Stimulated activated CD4-positive, alpha-beta T cell treated with anti-CD3 and anti-CD28 coated beads, Interleukin-4, amount 100 ng/mL, for 24 hours (primary cell): ENCODE measurements at places on chromosomes 7 and 10.

GRCh38 chr7:70947181-70947580 lies 184.8 kb upstream of the GALNT17 start:
- DNase-seq = no peak

GRCh38 chr7:72183835-72184234 lies 228.3 kb downstream of the CALN1 start:
- DNase-seq = no peak

DNA sequence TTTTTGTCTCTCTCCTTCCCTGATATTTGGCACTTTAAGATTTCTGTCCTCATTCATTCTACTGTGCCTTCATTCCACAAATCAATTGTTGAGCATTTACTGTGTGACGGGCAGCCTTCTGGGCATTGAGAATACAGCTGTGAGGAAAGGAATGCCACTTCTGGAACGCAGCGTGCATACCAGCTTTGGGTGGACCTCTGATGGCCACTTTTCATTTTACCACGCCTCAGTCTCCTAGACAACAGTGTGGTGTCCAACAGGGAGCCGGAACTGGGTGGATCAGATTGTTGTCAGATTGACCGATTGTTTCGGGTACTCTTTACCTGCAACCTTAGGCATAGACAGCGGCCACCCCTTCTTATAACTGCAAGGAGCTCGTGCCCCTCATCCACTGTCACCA lies 222.7 kb upstream of the DPP6 start:
- DNase-seq = no peak

DNA sequence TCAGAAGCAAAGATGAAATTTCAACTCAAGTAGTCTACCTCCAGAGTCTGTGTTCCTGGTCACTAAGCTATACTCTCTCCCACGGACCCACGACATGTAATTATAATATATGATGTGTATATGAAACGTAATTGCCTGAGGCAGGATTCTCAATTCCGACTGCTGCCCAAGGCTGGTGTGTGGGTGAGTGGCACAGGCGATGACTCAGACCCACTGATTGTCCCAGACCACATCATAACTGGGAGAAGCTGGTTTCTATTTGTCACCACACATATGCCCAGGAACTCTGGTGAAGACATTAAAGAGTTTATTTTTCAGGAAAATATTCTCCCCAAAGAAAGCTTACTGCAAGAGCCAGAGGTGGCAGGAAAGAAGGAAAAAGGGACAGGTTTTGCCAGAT lies 219.3 kb downstream of the JAZF1 start:
- DNase-seq = no peak

DNA sequence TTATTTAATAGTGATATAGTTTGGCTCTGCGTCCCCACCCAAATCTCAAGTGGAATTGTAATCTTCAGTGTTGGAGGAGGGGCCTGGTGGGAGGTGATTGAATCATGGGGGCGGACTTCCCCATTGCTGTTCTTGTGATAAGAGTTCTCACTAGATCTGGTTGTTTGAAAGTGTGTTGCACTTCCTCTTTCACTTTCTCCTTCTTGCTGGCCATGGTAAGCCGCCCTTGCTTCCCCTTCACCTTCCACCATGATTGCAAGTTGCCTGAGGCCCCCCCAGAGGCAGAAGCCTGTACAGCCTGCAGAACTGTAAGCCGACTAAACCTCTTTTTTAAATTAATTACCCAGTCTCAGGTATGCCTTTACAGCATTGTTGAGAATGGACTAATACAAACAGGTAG lies 101.4 kb downstream of the MTPAP start:
- no peak for DNase-seq

DNA sequence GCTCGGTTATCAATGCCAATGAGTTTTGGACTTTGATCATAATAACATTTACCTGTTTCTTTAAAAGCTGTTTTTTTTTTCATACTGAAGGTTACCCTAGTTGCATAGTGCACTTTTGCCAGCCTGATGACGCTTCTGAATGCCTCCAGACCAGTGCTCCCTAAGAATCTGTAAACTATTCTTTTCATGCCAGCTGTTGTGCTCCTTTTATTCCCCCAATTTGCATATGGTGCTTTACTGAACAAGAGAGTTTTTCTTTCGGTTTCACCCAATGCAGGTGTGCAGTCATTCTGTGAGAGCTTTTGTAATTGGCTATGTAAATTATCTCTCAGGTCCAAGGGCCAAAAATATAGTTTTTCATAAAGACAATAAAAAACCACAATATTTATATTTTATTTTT lies 48.1 kb upstream of the GLCCI1 start:
- peak; percentile 17 for DNase-seq

DNA sequence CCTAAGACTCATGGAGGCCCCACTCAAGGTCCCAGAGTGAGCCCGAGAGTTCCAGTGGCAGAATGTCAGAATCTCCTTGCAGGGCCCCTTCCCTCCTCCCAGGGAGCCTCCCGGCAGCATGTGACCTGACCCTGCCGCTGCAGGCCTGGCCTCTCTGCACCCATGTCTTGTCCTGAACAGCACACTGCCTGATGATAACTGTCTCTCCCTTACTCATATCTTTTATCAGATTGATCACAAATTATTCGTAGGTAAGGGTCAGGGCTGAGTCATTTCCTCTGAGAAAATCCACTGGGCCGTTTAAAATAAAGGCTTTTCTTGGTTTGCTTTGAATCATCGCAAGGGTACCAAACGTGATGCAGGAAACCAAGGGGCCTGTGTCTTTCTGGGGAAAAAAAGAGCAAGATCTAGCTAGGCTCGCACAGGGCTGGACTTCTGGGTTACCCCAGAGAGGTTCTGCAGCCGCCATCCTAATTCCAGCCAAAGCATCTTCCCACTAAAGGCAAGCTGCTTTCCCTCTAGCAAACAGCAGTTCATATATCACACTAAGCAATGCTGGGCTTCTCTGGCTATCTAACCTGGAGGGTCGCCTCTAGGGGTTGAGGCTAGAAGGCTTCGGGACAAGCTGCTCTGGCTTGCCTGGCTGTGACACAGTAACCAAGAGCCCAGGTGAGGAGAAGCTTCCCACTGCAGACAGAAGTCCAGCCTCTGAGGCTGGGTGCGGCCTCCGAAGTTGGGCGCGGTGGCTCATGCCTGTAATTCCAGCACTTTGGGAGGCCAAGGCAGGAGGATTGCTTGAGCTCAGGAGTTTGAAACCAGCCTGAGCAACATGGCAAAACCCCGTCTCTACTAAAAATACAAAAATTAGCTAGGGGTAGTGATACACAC lies 104.9 kb downstream of the SPDYE5 start:
- DNase-seq = no peak

GRCh38 chr10:51113007-51113406 lies 38.7 kb downstream of the PRKG1 start:
- DNase-seq = no peak

DNA sequence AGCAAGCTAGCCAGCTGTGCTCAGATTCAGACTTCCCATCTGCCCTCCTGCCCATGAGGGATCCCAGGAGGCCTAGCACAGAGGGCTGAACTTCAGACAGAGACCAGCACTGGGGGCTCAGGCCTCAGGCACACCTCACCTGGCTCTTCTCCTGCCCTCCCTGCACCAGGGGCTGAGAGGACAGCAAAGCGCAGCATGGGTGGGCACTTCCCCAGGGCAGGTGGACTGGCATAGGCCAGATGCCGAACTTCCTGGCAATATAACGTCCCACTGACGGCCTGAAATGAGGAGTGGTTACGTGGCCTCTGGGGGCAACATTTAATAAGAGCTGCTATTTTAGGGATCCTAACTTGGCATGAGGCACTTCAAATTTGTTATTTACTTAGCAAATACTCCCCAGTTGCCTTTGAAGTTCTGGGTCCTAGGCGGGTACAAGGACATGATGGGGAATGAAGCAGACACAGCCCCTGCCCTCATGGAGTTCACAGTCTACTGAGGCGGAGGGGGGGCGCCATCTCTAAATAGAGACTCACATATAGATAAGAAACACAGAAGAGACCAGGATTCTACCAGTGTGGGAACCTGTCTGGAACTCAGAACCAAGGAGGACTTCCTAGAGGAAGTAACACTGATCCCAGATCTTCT lies 101.8 kb upstream of the ZMIZ1 start:
- DNase-seq = no peak

- no peak for DNase-seq
Measured at GRCh38 chr10:125584954-125585353, 98.0 kb downstream of the TEX36 start.

DNA sequence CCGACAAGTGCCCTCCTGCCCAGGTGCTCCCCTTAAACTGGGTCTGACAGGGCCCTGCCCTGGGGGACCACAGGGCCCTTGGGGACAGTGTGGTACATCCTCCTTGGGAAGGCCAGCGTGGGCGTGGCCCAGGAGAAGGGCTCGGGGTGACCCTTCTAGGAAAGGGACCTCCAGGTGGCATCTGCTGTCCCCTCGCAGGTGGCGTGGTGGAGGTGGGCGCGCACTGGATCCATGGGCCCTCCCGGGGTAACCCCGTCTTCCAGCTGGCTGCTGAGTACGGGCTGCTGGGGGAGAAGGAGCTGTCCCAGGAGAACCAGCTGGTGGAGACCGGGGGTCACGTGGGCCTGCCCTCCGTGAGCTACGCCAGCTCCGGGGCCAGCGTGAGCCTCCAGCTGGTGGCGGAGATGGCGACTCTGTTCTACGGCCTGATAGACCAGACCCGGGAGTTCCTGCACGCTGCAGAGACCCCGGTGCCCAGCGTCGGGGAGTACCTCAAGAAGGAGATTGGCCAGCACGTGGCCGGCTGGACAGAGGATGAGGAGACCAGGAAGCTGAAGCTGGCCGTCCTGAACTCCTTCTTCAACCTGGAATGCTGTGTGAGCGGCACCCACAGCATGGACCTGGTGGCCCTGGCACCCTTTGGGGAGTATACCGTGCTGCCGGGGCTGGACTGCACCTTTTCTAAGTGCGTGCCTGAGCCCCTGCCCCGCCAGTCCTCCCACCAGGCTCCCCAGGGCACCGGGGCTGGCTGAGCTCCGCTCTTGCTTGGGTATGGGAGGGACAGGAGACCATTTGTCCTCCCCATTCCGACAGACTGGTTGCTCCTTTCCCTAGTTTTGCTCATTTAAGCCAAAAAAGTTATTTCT lies 972 bp downstream of the PAOX start:
- DNase-seq = no peak

GRCh38 chr7:104264285-104264684 lies 56.5 kb upstream of the ORC5 start:
- no peak for DNase-seq

GRCh38 chr10:113857210-113857609 lies 2.7 kb downstream of the NHLRC2 start:
- no peak for DNase-seq

GRCh38 chr10:64635906-64636305 lies 1114.7 kb downstream of the REEP3 start:
- no peak for DNase-seq

- peak; percentile 57 for DNase-seq
Measured at GRCh38 chr7:24965831-24966708, 13.9 kb downstream of the OSBPL3 start.

- no peak for DNase-seq
Measured at GRCh38 chr10:29559996-29560395, 74.8 kb downstream of the SVIL start.

- DNase-seq = no peak
Measured at GRCh38 chr10:114276671-114277070, 37.6 kb downstream of the VWA2 start.

- DNase-seq = no peak
Measured at GRCh38 chr10:74755273-74755672, 71.1 kb upstream of the KAT6B start.

DNA sequence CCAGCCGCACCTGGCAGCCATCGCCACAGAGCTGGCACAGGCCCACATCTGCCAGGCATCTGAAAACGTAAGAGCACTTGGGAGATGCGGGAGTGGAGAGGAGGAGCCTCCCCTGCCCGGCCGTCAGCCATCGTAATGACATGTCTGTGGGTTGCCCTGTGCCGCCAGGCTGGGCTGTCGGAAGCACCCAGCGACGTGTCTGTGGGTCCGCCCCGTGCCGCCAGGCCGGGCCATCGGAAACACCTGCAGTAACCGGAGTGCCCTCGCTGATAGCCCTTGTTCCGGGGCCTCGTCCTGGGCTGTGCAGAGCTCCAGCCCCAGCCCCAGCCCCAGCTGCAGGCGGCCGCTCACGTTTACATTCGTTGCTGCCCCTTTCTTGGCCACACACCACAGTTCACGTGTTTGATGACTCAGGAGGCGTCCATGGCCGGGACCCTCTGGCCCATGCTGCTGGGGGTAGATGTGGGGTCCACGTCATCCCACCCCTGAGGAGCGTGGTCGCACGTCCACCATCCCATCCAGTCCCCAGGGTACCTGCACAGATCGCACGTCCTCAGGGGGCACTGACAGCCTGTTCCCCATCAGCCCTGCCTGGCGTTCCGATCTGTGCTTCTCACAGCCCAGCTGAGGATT lies 30.0 kb upstream of the PRKAR1B start:
- DNase-seq = no peak

GRCh38 chr7:142855114-142855743 lies 353 bp downstream of the EPHB6 start:
- DNase-seq = no peak

GRCh38 chr7:20797462-20798080 lies 10.9 kb upstream of the SP8 start:
- no peak for DNase-seq

GRCh38 chr10:110171032-110171431 lies 36.4 kb upstream of the MXI1 start:
- DNase-seq = no peak

- peak; percentile 46 for DNase-seq
Measured at GRCh38 chr10:6409971-6410643, 170.0 kb downstream of the PRKCQ start.

- DNase-seq = no peak
Measured at GRCh38 chr10:64093946-64094535, 572.8 kb downstream of the REEP3 start.

- DNase-seq = no peak
Measured at GRCh38 chr7:5590596-5591277, 167.1 kb upstream of the TNRC18 start.

GRCh38 chr10:49143249-49143648 lies 9.4 kb upstream of the FAM170B start:
- no peak for DNase-seq

- DNase-seq = no peak
Measured at GRCh38 chr10:82319562-82319961, 444.6 kb downstream of the NRG3 start.

DNA sequence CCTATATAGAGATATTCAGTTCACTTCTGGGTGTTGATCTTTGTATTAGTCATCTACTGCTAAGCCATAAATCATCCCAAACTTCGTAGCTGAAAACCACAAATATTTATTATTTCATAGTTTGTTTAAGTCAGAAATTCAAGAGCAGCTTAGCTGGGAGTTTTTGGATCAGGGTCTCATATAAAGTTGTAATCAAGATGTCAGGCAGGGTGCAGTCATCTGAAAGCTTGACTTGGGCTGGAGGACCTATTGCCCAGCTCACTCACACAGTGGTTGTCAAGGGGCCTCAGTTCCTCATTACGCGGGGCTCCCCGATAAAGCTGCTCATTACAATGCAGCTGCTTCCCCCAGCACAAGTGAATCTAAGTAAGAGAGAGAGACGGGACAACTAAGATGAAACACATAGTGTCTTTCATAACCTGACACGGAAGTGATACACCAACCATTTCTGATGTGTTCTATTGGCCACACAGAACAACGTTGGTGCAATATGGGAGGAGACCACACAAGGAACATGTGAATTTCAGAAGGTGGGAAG lies 15.7 kb downstream of the PPP1R3C start:
- DNase-seq = no peak
